IMR-90 (cell line): ENCODE measurements at places on chromosomes 3 and 15. TPM values are rescaled to one million over a fixed set of nuclear protein-coding genes. Genes with fewer than 3 reads are reported as not detected.

The CEP19 gene
- 1.1 and 1.7 TPM in 2 replicates for total RNA-seq

The RAD51 gene
- 7.8 and 8.4 TPM in 2 replicates for total RNA-seq

The PLSCR2 gene
- not detected in 2 replicates for total RNA-seq

The KAT2B gene
- 2.2 and 3.1 TPM in 2 replicates for total RNA-seq

The KY gene
- total RNA-seq: under 0.01 TPM in 2 replicates

The CPNE4 gene
- not detected in 2 replicates for total RNA-seq

The DUOXA2 gene
- total RNA-seq: not detected in 2 replicates

The RYR3 gene
- 0.18 TPM in 1 of 2 replicates, not detected in the other for total RNA-seq

The IP6K1 gene
- total RNA-seq: 28.6 and 28.7 TPM in 2 replicates

The SEMA3B gene
- 3.9 and 4.3 TPM in 2 replicates for total RNA-seq

The TEX55 gene
- total RNA-seq: not detected in 2 replicates

The FRMD5 gene
- total RNA-seq: 5.4 and 5.6 TPM in 2 replicates

The NANOGP8 gene
- not detected in 2 replicates for total RNA-seq

The PCOLCE2 gene
- 0.54 and 0.56 TPM in 2 replicates for total RNA-seq

The UBXN7 gene
- 16.1 and 18.9 TPM in 2 replicates for total RNA-seq

The FGF7 gene
- total RNA-seq: 34.8 and 69.2 TPM in 2 replicates

The ZIC1 gene
- total RNA-seq: not detected in 2 replicates

The LYZL4 gene
- not detected in 2 replicates for total RNA-seq

The LRRC49 gene
- 16.8 and 19.2 TPM in 2 replicates for total RNA-seq

The CRABP1 gene
- total RNA-seq: not detected in 2 replicates

The DAZL gene
- not detected in 2 replicates for total RNA-seq

The PIGX gene
- 14.5 and 22.2 TPM in 2 replicates for total RNA-seq

The RTP3 gene
- total RNA-seq: 0.18 TPM in 1 of 2 replicates, not detected in the other

The TLR9 gene
- total RNA-seq: not detected in 2 replicates

The COMMD4 gene
- total RNA-seq: 91.2 and 95.5 TPM in 2 replicates

The C3orf22 gene
- total RNA-seq: not detected in 2 replicates

The MME gene
- total RNA-seq: 19.4 and 22.8 TPM in 2 replicates

The GPR149 gene
- total RNA-seq: not detected in 2 replicates

The HYAL1 gene
- total RNA-seq: under 0.01 and 0.36 TPM in 2 replicates

The RLBP1 gene
- not detected in 2 replicates for total RNA-seq

The NAALADL2 gene
- 19.2 and 20.6 TPM in 2 replicates for total RNA-seq

The SAMMSON gene
- not detected in 2 replicates for total RNA-seq

The GHSR gene
- total RNA-seq: not detected in 2 replicates

The SH2D7 gene
- total RNA-seq: not detected in 2 replicates

The SPTBN5 gene
- total RNA-seq: under 0.01 TPM in 2 replicates

The PLCH1 gene
- not detected in 2 replicates for total RNA-seq

The DGKG gene
- 2.5 and 4.1 TPM in 2 replicates for total RNA-seq

The CFAP20DC gene
- total RNA-seq: 1.6 and 2.8 TPM in 2 replicates

The PROS1 gene
- total RNA-seq: 1.6 and 2.5 TPM in 2 replicates

The FETUB gene
- total RNA-seq: not detected in 2 replicates

The QRICH1 gene
- 62.7 and 72.2 TPM in 2 replicates for total RNA-seq

The MAGI1 gene
- total RNA-seq: 24.2 and 26.4 TPM in 2 replicates

The C3orf70 gene
- total RNA-seq: 1.8 and 2.8 TPM in 2 replicates

The CCNB2 gene
- 52.5 and 57.2 TPM in 2 replicates for total RNA-seq

The TJP1 gene
- total RNA-seq: 43.4 and 61.7 TPM in 2 replicates

The GSK3B gene
- 33.2 and 39.7 TPM in 2 replicates for total RNA-seq

The FEZF2 gene
- total RNA-seq: not detected in 2 replicates

The OGG1 gene
- 14.9 and 15.8 TPM in 2 replicates for total RNA-seq

The EXD1 gene
- not detected in 2 replicates for total RNA-seq

The ACSBG1 gene
- total RNA-seq: not detected in 2 replicates

The AGBL1 gene
- not detected in 2 replicates for total RNA-seq

The CCRL2 gene
- 0.28 and 0.36 TPM in 2 replicates for total RNA-seq

The PDZRN3 gene
- total RNA-seq: 17.0 and 17.8 TPM in 2 replicates

The ADIPOQ gene
- total RNA-seq: not detected in 2 replicates

The OSBPL10 gene
- total RNA-seq: 7.2 and 9.5 TPM in 2 replicates

The CD96 gene
- total RNA-seq: 0.18 and 0.28 TPM in 2 replicates

The SLC28A1 gene
- total RNA-seq: not detected in 2 replicates

The CNTN3 gene
- 3.3 and 3.6 TPM in 2 replicates for total RNA-seq

The TRIM59 gene
- 65.4 and 68.3 TPM in 2 replicates for total RNA-seq
